ENCODE measurements at places on chromosomes 4 and X.

GRCh38 chr4:86967798-86968197, 33.0 kb downstream of the AFF1 start:
- no peak for DNase-seq

GRCh38 chrX:24718771-24719170, 25.1 kb downstream of the POLA1 start:
- DNase-seq, result no peak

- no peak for DNase-seq
Measured at GRCh38 chr4:14023896-14024295, 396.4 kb upstream of the BOD1L1 start.

DNA sequence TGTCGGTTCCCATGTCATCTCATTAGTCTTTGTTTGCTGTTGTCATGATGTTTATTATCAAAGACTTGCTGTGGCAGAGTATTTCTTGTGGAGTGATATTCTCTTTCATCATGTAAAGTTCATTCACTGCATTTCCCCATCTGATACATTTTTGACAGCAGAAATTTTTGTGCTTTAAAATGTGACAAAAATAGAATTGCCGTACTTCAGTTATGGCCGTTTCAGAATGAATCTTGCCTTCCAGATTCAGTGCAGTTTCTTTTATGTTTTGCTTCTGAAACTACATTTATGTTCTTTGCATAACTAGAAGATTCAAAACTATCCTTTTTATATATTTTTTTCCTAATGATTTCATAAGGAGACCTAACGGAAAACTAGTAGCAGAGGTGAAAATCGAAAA, 10.0 kb downstream of the CSTF2 start:
- no peak for DNase-seq

- no peak for DNase-seq
Measured at GRCh38 chr4:24557026-24558025, 27.0 kb downstream of the DHX15 start.

- no peak for DNase-seq
Measured at GRCh38 chrX:41421071-41421729, 25.9 kb upstream of the NYX start.

DNA sequence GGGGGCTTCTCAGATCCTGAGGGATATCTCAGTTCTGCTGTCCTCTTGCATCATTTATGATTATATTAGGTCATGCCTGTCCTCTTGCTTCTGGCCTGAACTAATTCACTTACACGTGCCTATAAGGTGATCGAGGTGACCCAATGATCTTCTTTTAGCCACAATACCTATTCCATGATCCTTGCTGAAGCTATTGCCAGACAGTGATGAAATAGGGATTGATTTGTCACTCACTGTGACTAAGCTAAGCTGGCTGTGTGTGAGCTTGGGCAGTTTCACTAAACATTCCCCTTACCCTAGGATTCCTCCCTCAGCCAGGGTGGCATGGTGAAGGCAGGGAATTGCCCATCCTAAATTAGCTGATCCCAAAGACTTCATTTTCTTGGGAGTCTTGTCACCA, 19.0 kb downstream of the HADH start:
- DNase-seq, result no peak

- DNase-seq, result no peak
Measured at GRCh38 chr4:129751646-129752045, 655.7 kb downstream of the C4orf33 start.

GRCh38 chr4:150381036-150381435, 200.9 kb upstream of the MAB21L2 start:
- no peak for DNase-seq

GRCh38 chr4:100117750-100118149, 72.5 kb downstream of the DDIT4L start:
- DNase-seq, result no peak

GRCh38 chr4:104859601-104860237, 287.0 kb upstream of the TET2 start:
- DNase-seq, result no peak

GRCh38 chr4:8639777-8640720, 47.5 kb downstream of the CPZ start:
- no peak for DNase-seq

DNA sequence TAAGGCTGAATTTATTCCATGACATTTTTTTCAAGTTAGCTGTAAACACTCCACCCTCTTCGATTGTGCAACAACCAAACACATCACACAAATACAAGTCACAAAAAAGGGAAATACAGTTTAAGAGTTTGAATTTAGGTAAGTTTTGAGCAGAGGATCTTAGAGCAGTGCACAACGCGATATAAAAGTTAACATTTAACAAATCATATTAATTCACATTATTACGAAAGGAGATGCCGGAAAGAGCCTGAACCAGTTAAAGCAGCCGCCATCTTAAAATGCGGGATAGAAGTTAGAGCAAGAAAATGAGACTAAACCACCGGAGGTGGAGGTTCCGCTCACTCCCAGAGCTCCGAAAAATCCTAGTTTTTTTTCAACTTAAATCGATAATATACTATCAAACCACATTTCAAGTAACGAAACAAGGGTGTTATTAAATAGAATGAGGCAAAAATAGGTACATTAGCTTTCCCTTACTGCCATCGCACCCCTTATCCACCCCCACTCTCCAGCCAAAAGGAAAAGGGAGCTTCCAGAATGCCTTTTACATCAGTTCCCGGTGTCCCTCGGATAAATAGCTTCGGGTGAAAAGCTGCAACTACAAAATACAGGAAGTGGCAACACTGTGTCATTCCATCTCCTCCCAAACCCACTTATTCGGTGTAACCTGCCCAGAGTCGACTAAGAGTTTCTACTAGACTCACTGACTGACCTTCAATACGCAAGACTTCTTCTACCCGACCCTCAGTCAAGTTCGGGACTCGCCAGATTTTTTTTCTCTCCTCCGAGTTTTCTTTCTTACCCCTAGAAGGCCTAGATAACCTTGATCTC, 1.9 kb downstream of the UBE2D3 start:
- no peak for DNase-seq

DNA sequence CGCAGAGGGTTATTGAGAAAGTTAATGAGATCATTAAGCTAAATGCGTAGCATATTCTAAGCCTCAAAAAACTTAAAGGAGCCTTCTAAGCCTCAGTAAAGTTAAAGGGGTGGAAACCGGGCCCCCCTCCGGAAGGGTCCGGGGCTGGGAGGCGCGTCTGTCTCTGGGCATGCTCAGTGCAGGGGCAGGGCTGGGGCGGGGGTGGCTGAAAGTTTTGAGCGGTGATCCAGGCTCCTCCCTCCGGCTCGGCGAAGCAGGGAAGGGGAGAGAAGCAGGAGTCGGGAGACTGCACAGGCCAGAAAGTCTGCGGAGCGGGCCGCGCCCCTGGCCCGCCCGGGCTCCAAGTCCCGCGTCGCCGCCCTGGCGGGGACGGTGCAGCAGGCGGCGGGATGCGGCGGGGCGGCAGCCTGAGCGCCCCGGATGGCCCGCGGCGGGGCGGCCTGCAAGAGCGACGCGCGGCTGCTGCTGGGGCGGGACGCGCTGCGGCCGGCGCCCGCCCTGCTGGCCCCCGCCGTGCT, at the start of gene EVC:
Gene EVC, plus strand, starts transcription at position 241 of the 518 bp plus-strand sequence. Its CDS starts 180 bp downstream, at position 421.
- DNase-seq, result no peak

- DNase-seq, result no peak
Measured at GRCh38 chr4:65383589-65384305, 286.5 kb downstream of the EPHA5 start.

DNA sequence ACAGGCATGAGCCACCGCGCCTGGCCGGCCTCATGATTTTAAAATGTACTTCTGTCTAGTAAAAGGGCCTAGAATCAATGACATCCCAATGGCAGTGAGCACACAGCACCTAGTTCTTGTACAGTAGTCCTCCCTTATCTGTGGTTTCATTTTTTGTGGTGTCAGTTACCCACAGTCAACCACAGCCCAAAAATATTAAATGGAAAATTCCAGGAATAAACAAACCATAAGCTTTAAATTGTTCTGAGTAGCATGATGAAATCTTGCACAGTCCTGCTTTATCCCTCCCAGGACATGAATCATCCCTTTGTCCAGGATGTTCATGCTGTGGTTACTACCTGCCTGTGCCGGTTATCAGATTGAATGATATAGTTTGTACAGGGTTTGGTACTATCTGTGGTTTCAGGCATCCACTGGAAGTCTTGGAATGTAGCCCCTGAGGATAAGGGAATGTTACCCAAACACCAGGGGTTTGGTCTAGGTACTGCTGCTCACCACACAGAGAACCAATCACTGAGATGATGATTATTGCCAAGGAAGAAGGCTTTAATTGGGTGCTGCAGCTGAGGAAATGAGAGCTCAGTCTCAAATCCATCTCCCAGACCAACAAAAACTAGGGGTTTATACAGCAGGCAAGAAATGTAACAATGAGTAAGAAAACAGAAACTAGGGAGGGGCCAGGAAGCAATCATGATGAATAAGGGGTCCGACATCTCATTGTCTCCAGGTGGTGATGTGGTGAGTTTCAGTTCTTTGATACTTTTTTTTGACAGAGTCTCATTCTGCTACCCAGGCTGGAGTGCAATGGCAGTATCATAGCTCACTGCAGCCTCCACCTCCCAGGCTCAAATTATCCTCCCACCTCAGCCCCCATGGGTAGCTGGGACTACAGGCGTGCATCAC, 16.2 kb upstream of the FHL1 start:
- no peak for DNase-seq

DNA sequence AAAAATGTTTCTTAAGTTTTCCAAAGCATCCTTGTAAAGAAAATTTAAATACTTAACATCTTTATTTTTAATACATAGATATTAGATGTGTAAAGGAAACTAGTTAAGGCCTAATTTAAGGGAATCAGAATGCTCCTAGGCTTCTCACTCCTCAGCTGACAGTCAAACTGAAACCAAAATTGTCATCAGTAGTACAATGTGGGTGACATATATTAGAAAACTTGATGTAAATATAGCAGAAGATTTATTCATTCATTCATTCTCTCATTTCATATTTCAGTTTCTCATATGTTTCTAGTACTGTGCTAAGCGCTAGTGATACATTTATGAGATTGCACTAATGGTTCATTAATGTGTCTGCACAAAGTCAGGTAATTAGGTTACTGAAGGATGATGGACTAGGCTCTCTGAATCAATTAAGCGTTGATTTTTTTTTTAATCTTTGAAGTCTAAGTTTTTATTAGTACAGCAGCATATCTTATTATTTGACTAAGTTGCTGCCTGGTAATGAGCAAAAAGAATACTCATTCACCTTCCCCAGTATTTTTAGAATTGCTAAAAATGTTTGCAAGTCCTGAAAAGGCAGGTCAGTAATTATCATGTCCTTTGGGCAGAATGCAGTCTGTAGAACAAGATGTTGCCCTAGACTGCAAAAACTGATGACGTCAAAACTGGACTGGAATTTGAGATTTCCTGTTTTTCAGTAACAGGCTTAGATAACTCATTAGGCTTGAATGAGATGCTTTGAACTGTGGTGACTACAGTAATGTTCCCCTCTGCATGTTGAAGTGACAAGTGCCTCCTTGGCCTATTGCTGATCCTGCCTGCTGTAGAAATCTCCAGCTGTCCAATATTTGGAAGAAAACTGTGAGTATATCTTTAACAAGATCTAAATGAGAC, 128.7 kb downstream of the ARHGAP24 start:
- no peak for DNase-seq

DNA sequence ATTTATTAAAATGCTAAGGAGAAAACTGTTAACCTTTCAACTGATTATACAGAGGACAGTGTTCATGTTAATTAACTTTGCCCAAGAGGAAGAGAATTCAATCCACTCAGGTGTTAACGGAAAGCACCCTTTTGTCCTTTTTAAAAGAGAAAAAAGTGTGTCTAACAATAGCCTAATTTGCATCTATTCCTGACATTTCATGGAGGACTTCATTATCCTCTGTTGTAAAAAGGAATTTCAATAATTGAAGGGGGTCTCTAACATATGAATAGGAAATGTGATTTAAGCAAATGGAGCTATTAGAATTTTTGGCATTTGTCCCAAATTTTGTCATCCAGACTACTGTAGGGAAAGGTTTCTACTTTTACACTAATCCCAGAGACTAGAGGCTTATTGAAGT, 44.6 kb upstream of the GC start:
- no peak for DNase-seq

GRCh38 chr4:62232814-62233213, 1032.7 kb downstream of the ADGRL3 start:
- no peak for DNase-seq

- peak; percentile 22 for DNase-seq
Measured at GRCh38 chrX:101658661-101659491, 774 bp downstream of the ARMCX2 start.

DNA sequence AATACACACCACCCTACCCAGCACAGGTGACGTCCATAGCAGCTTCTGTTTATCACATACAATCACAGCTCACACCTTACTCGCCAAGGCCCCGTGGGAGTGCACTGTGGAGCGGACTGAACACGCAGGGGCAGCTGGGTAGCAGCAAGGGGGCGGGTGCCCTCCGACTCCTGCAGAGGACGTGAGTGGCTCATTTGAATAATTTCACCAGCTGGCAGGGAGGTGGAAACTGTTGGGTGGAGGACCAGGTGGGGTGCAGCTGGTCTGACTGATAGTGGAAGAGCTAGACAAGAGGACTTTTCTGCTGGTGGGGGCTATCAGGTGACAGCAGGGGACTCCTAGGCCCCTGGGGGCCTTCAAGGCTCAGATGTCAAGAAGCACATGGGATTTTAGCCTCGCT, 16.3 kb downstream of the MAN2B2 start:
- no peak for DNase-seq

GRCh38 chrX:134419784-134420183, 40.2 kb upstream of the HPRT1 start:
- no peak for DNase-seq

GRCh38 chrX:47992669-47993068, 11.1 kb downstream of the ZNF182 start:
- no peak for DNase-seq

DNA sequence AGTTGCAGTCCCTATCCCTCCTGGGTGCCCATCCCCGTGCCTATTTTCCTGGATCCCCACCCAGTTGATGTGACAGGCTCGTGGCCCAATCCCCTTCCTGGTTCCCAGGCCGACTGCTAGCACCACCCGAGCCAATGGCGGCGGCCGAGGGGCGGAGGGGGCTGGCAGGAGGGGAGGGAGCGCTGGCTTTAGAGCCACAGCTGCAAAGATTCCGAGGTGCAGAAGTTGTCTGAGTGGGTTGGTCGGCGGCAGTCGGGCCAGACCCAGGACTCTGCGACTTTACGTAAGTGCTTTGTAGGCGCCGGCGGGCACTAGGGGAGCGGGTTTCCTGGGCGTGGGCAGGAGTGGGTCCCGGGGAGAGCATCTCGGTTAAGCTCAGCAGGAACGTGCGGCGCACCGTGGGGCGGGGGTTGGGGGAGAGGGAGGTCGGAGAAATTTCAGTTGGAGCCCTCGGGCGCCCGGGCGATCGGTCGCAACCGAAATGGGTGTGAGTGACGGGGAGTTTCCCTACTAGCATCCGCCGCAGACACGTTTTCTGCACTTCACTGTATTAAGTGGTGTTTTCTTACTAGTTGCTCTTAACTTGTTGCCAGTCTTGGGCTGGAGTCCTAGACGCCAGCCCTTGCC, at the start of gene PLS3:
Gene PLS3, plus strand, starts transcription at position 197 of the 627 bp plus-strand sequence. CDS start 49,077 bp downstream, outside the sequence.
- no peak for DNase-seq

DNA sequence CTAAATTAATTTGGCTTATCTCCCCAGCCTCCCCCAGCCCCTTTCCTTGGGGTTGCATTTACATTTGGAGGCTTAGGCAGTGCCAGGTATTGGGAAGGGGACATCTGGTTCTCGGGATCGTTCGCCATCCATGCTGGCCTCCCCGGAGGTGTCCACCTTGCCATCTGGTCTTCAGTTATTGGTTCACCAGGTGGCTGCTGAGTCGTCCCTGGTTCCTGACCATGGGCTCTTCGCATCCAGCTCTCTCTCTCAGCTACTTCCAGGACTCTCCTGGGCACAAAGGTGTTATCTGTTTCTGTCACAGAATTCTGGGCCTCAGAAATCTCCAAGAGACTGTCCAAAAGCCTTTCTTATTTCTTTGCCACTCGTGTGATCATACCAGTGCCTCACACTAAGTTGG, 75.4 kb upstream of the SCOC start:
- no peak for DNase-seq
